ENCODE measurements at places on chromosomes 2 and 18. TPM values are rescaled to one million over a fixed set of nuclear protein-coding genes. Genes with fewer than 3 reads are reported as not detected.

DNA sequence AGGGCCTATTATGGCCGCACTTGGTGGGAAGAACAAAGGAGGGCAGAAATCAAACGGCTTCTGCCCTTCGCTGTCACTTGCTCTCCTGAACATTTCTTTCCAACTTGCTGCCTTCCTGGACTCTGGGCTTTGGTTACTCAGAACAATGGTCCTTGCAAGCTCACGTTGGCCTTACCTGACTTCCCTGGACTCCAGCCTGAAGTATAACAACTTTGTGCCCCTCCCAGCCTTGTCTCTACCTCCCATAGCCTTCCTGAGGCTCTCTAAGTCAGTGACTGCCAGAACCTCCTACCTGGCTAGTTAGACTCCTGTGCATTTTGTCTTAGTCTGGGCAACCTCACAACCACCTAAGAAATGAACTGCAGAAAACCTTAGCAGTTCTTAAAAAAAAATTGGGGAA lies 30.2 kb upstream of the ITPRID2 start:
- no peak for DNase-seq

- DNase-seq = no peak
Observed at GRCh38 chr2:132678483-132678882, 8.5 kb upstream of the LYPD1 start.

DNA sequence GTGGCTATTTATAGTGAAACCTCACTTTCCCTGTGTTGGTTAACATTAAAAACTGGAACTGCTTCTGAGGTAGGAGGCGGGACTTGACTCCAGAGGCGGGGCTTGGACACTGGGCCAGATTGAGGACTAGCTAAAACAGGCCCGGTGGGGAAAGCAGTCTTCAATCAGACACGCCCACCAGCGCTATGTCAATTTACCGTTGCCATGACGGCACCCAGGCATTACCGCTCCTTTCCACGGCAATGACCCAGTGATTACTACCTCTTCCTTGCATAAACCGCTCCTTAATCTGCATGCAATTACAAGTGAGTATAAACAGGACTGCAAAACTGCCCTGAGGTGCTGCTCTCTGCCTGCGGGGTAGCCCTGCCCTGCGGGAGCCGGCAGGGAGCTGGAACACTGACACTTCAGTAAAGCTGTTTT lies 35.3 kb downstream of the LRRFIP1 start:
- DNase-seq = no peak

GRCh38 chr2:102662833-102663232 lies 43.5 kb downstream of the SLC9A2 start:
- DNase-seq = no peak

DNA sequence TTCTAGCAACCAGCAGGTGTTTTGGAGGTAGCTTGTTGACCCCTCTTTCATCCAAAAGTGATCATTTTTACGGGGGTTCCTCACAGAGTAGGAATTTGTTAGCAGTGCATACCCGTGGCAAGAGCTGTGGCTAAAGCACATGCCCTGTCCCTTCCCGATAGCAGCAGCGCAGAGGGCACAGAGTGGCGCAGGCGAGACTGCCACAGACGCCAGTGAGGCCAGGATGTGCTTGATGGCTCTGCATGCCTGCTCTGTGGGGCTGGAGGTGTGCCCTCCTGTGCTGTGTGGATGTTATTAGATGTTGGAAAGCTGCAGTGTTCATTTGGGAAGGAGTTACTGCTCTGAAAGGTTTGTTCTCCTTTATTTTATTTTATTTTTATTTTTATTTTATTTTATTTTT lies 153.6 kb downstream of the FAM210A start:
- DNase-seq = no peak

GRCh38 chr18:36812678-36813077 lies 16.1 kb downstream of the TPGS2 start:
- no peak for DNase-seq

GRCh38 chr2:121355488-121355887 lies 70.5 kb upstream of the TFCP2L1 start:
- DNase-seq = no peak

GRCh38 chr2:73892631-73893329 lies at the start of gene ACTG2:
Gene ACTG2 (plus strand): TSS chr2:73893008. CDS start chr2:73901312, 8,304 bp downstream.
- DNase-seq = no peak

IL1A gene
- not detected for total RNA-seq

ALPP gene
- total RNA-seq = 7.3 TPM

FAM124B gene
- total RNA-seq = 0.08 TPM

DPP4 gene
- total RNA-seq = 0.23 TPM

PTPN2 gene
- total RNA-seq = 34.8 TPM

Measured in Panc1 (cell line).